Mucosa of descending colon (tissue), 3 donors: ENCODE measurements at places on chromosomes 4 and X. TPM values are rescaled to one million over a fixed set of nuclear protein-coding genes. Genes with fewer than 3 reads are reported as not detected.

Gene HERC6
- total RNA-seq, result 8.8 TPM

Gene ZNF711
- 1.3 TPM for total RNA-seq

DNA sequence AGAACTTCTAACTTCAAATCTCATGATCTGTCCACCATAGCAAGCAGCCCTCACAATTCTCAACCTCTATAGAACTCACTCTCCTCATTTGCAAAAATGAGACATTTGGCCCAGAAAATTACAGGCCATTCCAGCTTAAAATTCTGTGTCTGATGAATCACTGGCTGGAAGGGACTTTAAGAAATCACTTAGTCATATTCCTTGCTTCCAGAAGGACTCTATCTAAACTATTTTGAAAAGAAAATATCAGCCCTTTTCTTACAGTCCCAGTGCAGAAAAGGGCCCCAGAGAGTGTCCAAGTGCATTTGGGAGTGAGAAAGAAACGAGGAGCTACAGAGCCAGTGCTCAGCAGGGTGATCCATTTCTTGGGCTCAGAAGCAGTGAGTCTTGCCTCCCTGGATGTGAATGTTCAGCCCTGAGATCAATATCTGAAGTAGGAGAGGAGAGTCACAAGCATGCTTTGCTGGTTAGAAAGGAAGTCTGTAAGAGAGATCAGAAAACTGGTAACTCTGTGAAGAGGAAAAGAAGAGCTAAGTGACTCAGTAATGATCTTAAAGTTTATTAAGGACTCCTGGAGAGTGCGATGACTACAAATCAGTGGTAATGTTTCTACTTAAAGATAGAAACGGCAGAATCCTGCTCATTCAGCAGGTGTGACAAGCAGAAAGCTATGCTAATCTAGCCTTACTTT, 139.8 kb downstream of the PALLD start:
- no peak for DNase-seq

DNA sequence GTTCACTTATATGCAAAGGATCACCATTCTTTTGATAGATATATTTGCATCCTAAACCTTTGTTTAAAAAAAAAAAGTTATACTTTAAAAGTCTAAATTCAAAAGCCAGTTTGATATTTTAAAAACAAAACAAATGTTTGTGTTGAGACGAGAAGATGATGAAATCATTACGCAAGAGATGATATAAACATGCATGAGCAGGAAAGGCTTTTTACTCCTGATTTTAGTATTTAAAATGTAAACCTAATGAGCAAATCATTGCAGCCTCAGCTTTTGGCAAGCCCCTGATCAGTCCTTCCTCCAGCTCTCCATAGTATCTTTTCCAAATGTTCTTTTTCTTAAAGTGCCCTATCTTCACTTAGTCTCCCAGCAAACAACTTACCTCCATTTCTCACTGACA, 115.6 kb downstream of the ARAP2 start:
- DNase-seq, result no peak

- no peak for DNase-seq
Observed at GRCh38 chr4:77268108-77268507, 111.1 kb downstream of the CCNG2 start.

DNA sequence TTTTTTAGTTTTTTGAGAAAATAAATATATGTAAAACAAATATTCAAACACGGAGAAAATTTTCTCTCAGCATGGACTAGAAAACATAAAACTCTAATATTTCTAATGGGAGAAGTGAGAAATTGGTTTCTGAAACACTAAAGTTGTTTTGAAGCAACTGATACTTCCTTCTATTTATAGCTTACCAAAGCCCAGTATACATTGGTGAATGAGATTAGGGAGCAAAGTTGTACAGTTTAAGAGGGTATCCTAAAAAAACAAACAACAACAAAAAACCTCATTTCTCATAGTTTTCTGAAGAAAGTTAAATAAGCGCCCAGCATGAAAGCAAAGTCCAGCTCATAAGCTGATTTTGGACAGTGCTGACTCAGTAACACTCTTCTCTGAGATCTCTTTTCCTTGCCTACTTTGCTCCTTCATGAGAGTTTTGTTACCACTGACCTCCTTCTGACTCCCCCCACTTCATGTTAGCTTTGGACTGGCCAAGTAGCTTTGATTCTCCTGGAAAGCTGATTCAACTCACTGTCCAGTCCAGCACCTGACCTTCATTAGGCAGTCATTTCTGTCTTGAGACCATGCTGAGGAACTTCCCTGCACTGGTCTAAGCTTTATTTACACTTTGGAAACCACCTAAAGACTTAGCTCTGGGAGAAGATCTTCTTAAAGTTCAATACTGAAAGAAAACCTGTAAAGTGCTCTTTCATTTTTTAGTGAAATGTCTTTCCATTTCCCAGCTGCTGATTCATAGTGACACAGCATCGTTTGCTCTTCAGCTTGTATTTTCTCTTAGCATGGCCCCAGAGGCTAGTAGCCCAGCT, 21.8 kb upstream of the P2RY10 start:
- DNase-seq, result no peak

Gene PARM1
- 209 TPM for total RNA-seq

- DNase-seq, result no peak
Observed at GRCh38 chr4:108111781-108112180, 57.0 kb downstream of the LEF1 start.

- DNase-seq, result no peak
Observed at GRCh38 chrX:133608406-133608805, 193.1 kb upstream of the GPC4 start.

Gene NPY5R
- total RNA-seq, result 0.25 TPM

Gene NALF2
- total RNA-seq, result 0.22 TPM

Gene USP17L10
- total RNA-seq, result not detected

Gene MTNR1A
- 1.4 TPM for total RNA-seq

DNA sequence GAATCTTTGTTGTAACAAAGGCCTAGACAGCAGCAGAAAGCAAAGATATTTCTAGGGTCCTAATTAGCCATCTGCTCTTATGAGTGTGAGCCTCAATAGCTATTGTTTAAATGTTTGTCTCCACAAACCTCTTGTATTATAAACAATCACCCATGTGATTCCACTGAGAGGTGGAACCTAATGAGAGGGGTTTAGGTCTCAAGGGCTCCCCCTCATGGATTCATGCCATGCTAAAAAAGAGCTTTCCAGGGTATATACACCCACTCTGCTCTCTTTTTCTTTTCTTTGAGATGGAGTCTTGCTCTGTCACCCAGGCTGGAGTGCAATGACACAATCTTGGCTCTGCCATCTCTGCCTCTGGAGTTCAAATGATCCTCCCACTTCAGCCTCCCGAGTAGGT, 42.1 kb downstream of the TRIM61 start:
- no peak for DNase-seq

Gene SHROOM2
- 11.5 TPM for total RNA-seq

DNA sequence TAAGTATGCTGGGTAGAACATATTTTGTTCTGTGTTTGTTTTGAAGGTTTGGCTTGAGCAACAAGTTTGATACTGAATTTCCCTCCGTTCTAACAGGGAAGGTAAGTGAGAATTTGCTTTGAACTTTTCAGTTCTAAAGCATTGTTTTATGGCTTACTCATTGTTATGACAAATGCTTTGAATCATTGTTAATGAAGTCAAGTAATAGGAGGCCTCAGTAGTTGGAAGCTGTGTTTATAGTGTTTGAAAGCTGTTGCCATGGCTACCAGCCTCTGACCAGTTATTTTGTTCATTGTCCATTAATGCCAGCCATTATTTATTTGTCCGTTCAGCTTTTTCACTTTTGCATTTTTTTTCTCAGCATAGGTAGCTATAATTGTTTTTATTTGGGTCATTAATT, 14.4 kb downstream of the CHIC1 start:
- DNase-seq, result no peak

Gene SNCA
- total RNA-seq, result 3.1 TPM

Gene ADAMTS3
- total RNA-seq, result 0.17 TPM

DNA sequence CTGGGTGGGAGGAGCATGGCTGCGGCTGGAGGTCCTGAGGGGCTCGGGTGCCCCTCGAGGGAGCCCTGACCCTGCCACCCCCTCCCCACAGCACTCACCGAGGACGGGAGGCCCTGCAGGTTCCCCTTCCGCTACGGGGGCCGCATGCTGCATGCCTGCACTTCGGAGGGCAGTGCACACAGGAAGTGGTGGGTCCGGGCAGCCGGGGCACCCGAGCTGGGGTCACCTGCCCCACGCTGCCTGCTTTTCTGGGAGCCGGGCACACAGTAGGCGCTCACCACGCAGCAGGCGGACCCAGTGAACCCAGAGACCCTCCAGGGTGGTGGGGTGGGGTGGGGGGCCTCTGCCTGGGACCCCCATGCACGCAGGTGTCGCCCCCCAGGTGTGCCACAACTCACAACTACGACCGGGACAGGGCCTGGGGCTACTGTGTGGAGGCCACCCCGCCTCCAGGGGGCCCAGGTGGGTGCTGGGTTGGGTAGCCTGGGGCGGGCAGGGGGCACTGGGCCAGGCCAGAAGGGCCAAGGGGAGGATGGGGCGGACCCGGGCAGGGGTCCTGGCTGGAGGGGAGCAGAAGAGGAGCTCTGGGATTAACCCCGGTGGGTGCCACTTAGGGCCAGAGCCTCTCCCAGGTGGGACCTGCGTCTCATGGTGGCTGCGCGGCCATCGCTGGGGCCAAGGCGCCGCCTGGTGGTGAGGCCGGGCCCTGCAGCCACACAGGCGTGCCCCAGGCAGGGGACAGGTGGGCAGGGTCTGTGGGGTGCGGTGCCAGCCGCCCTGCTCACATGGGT, 1.4 kb downstream of the HGFAC start:
- DNase-seq, result peak; percentile 52

- DNase-seq, result no peak
Observed at GRCh38 chr4:169823685-169824084, 65.9 kb upstream of the HPF1 start.

Gene BCAP31
- total RNA-seq, result 158 TPM

Gene CNGA1
- 2.2 TPM for total RNA-seq

- no peak for DNase-seq
Observed at GRCh38 chr4:148420397-148420796, 21.8 kb downstream of the NR3C2 start.
